ENCODE measurements at places on chromosomes 5 and 9.

GRCh38 chr5:1685066-1685465 lies 114.6 kb downstream of the MRPL36 start:
- DNase-seq = no peak

DNA sequence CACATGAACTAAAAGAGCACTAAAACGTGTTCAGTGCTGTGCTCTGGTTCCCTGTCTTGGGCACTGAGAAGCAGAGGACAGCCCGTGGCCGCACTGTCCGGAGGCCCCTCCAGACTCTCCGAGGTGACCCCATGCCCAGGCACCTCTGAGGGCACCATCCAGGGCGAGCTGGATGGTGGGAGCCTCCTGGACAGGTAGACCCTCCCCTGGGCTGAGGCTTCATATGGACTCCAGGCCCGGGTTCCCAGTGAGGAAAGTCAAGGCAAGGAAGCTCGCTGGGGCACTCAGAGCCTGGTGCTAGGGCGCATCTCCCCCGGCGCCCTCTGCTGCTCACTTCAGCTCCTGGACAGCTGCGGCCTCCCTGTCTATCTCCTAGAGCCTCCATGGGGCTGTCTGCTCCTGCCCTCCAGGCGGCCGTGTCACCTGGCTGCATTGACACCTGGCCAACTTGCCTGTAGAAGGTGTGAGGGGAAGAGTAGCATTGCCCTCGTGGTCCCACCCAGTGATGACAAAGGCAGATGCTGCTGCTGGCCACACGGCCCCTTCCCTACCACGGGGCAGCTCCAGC lies 178.2 kb upstream of the IRX1 start:
- DNase-seq = no peak

GRCh38 chr9:6418764-6419163 lies 5.8 kb downstream of the UHRF2 start:
- no peak for DNase-seq

DNA sequence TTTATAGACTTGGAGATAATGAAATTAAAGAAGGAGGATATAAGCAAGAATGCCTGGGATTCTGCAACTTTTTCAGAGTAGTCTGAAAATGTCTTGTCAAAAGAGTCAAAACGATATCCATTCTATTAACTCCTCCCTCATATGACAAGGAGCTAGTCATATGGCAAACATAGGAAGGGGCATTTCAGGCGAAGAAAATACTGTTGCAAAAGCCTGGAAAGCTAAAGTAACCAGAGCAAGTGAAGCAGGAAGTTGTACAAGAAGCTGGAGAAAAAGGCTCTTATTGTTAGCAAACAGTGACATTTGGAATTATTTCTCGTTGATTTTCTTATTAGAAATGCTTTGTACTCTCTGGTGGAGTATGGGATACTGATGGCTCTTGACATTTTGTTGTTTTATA lies 94.0 kb upstream of the PTPRD start:
- DNase-seq = no peak

GRCh38 chr5:43560128-43560527 lies 3.3 kb upstream of the PAIP1 start:
- peak; percentile 25 for DNase-seq

- DNase-seq = no peak
Observed at GRCh38 chr9:96318921-96319565, 17.1 kb upstream of the HSD17B3 start.

DNA sequence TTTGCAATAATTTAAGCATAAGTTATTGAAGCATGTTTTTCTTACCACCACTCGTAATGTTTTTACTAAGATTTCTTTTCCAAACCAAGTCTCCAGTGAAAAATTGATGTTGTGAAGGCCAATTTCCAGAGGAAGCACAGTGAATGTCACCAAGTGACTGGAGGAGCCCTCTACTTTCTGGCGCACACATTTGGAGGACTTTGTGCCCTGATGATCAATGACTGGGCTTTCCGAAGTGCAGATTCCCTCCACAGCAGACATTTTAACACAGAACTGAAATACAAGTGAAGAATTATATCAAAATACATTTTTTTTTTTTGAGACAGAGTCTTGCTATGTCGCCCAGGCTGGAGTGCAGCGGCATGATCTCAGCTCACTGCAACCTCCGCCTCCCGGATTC lies 52.6 kb downstream of the C5 start:
- no peak for DNase-seq

DNA sequence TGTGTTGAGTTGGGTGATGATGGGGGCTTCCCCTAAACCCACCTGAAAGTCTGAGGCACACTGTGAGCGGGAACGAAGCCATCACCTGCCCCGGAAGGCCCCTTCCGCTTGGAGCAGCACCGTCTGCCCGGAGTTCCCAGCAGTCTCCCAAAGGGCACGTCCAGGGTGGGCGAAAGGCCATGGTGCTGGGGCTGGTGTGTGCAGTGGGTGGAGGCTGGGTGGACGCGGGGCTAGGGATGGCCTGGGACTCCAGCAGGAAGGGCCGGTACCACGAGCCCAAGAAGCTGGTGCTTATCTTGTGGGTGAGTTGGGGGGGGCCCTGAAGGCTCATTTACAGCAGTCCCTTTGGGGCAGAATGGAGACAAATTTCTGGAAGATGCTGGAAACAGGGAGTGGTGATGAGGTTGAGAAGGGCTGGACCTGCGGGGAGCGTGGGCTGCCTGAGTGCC lies 4.6 kb downstream of the FLT4 start:
- no peak for DNase-seq

DNA sequence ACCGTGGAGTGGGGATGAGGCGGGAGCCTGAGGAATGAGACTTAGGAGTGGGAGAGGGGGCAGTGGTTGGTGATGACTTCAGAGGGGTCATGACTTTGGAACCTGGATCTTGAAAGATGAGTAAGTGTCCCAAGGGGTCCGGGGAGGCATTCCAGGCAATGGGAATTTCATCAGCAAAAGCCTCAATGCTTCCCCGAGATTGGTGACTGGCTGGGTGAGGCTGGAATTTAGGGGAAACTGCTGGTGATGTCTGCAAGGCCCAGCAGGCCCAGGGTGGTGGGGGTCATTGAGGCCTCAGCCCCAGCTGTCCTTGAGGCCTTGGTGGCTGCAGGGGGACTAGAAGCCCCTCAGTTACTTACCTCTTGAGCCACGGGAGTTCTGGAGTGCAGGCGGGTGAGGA lies 7.5 kb downstream of the NDST1 start:
- no peak for DNase-seq

DNA sequence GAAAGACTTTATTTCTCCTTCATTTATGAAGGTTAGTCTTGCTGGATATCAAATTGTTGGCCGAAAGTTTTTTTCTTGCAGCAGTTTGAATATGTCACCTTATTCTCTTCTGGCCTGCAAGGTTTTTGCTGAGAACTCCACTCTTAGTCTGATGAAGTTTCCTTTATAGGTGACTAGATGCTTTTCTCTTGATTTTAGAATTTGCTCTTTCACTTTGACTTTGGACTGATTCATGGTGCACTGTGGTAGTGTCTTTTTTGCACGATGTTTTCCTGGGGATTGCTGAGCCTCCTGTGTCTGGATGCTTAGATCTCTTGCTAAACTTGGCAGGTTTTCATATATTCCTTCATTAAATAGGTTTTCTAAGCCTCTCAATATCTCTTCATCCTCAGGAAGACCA lies 12.4 kb downstream of the AHRR start:
- no peak for DNase-seq

- no peak for DNase-seq
Observed at GRCh38 chr9:133628766-133629165, 7.4 kb upstream of the DBH start.

- no peak for DNase-seq
Observed at GRCh38 chr5:143583409-143583808, 179.9 kb upstream of the NR3C1 start.

- no peak for DNase-seq
Observed at GRCh38 chr9:23622396-23622795, 203.6 kb downstream of the ELAVL2 start.

DNA sequence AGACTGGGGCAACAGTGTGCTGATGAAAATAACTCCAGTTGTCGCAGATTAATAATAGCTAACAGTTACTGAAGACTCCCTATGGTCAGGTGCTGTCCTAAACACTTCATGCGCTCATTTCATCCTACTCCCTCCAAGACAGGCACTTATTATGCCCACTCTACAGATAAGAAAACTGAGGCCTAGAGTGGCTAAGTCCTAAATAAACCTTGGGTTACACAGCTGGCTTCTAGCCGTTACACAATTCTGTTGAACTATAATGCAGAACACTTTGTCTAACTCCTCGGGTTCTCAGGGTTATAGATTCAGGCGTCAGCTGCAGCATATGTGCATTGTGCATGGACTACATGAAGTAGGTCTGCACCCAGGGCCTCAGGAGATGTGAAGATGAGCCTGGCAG lies 103.9 kb downstream of the DAPK1 start:
- no peak for DNase-seq

DNA sequence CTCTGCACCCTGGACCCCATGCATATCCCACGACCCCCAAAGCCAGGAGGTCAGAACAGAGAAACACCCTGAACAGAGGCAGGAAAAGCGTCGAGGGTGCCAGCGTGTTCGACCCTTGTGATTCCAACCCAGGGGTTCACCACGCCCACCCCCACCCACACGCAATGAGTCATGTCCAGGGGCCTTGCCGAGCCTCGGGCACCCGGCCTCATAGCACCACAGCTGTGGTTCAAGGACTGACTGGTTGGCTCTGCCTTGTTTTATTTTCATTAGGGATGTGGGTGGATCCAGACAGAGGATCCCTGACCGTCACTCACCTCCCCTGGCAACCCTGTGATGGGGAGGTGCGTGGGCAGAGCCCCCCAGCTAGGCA lies 9.5 kb upstream of the QSOX2 start:
- DNase-seq = no peak

DNA sequence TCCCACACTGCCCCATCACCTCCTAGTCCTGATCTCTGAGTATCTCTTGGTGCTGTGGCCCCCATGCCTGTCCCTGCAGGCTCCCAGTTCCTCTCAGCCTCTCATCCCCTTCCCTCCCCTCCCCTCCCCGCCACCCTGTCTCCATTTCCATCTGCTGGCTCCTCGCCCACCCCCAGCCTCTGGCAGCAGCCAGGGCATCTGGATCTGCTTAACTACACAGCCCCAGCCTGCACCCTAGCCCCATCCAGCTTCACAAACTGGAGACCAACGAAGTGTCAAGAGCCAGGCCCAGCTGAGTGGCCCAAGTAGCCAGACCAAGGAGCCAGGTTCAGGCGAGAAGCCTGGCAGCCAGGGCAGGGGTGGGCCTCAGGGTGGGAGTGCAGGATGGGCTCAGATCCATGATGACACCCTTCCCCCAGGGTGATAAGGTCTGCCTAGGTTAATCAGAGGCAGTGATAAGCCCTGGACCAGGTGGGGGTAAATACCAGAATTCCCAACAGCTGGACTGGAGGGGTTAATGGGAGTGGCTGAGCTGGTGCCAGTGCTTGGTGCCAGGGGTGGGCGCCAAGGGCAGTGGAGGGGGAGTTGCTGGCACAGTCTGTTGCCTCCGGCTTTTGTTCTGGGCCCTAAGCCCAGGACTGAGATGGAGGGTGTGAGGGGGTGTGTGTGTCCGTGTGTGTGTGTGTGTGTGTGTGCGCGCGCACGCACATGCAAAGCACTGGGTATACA lies 2.5 kb downstream of the IL11RA start:
- DNase-seq = no peak

GRCh38 chr9:113993838-113994540 lies 84.1 kb downstream of the AMBP start:
- peak; percentile 82 for DNase-seq

- no peak for DNase-seq
Observed at GRCh38 chr9:103661663-103662062, 432.4 kb upstream of the SMC2 start.

DNA sequence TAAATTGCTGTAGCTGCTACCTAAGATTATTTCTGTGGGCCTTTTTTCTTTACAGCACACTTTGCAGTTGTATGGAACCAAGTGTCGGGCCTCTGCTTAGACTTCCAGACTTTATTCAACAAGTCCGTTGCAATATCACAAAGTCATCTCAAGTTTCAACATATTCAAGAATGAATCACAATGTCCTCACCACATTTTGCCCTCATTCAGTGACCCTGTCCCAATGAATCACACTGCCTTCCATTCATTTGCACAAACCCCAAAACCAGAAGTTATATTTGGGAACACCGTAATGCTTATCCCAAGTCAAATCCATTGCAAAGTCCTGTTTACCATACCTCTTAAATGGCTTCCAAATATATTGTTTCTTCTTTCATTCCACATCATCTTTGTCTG lies 439.6 kb downstream of the CSNK1G3 start:
- no peak for DNase-seq

DNA sequence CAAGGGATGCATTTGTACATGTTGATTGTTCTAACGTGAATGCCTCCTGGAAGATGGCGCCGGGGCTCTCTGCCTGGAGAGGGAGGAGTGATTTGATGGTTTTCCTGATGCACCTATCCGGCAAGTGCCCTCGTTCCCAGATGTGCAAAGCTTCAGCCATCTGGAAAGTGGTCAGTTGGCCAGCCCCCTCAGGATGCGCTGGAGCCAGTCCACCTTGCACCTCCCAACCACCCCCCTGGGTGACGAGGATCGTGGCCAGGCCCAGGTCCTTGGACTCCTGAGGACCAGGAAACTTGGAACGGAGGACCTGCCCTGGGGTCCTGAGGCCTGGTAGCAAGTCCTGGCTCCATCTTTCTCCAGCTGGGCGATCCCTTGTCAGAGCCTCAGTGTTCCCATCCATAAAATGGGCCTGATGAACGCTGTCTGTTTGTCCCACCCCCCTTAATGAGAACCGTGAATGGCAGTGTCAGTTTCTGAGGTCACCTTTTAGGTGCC lies 23.6 kb upstream of the RNU6ATAC start:
- no peak for DNase-seq

GRCh38 chr9:98973576-98973975 lies 29.9 kb downstream of the COL15A1 start:
- DNase-seq = no peak

GRCh38 chr5:132477784-132478365 lies 12.7 kb downstream of the IRF1 start:
- no peak for DNase-seq

DNA sequence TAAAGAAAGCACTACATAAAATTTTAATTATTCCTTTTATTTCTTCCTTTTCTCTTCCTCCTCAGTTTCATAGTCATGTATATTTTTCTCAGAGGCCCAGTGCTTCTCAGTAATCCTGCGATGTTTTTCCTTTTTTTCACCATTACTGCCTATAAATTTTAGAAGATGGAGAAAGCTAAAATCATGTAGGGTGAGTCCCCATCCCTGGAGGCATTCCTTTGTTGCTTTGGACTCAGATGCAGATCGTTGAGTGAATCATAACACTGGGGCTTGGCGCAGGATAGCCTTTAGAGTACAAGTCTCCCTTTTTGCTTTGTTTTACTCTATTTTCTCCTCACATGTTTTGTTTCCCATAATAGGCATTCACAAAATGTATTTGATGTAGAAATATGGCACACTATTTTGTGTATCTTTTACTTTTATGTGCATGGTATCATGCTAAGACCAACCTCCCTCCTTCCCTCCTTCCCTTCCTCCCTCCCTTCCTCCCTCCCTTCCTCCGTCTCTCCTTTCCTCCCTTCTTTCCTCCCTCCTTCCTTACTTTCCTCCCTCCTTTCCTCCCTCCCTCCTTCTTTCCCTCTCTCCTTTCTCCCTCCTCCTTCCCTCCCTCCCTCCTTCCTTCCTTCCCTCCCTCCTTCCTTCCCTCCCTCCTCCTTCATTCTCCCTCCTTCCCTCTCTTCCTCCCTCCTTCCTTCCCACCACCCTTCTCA lies 72.4 kb downstream of the NUDT12 start:
- no peak for DNase-seq
